ENCODE measurements at places on chromosomes 4 and X. TPM values are rescaled to one million over a fixed set of nuclear protein-coding genes. Genes with fewer than 3 reads are reported as not detected.

IRF2 gene
- total RNA-seq: 73.2 TPM

DNA sequence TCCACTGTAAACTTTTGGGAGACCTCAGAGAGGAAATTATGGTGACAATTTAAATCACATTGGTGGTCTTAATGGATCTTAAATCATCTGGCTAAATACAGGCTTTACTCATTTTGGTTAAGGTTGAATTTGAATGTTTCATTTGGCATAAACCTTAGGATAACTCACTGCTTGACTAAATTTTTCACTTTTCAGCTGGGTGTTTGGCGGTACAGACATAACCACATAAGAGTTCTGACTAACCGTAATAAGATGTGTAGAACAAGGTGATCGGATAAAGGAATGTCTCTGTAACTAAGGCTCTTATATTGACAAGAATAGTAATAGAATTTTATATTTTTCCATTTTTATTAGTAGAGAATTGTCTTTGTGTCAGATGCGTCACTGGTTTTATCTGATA lies 281.0 kb downstream of the BMPR1B start:
- no peak overlapping the region for H3K27ac ChIP-seq
- no peak for DNase-seq
- H3K36me3 ChIP-seq: no peaks in the 10 kb centered on the region
- no peaks in the 10 kb centered on the region for H3K4me1 ChIP-seq
- H3K27me3 ChIP-seq: no peaks in the 10 kb centered on the region

DNA sequence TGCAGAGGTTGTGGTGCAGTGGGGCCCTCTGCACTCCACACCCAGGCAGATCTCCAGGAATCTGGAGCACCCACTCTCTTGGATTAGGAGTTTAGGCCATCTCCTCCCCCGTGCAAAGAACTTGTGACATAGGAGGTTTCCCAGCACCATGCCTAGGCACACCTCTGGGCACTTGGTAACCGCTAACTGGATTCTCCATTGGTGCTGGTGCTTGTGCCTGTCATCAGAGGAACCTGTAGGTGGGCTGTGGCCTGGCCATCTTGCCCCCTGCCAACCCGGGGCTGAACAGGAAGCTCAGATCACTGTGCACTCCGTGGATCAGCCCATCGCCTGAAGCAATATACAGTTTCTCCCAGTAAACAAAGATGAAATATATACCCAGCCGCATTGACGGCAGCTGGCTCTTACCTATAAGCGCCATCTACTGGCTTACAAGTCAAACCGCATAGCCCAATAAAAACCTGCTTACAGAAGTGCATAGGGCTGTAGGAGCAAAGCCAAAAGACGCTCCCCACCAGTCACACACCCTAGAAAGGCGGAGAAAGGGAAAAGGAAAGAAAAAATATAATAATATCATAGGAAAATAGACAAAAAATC lies 19.1 kb upstream of the TEX13B start:
- H3K36me3 ChIP-seq: no peaks in the 10 kb centered on the region
- peaks cover 5% of the 10 kb centered on the region for H3K27me3 ChIP-seq
- no peak overlapping the region for H3K27ac ChIP-seq

DNA sequence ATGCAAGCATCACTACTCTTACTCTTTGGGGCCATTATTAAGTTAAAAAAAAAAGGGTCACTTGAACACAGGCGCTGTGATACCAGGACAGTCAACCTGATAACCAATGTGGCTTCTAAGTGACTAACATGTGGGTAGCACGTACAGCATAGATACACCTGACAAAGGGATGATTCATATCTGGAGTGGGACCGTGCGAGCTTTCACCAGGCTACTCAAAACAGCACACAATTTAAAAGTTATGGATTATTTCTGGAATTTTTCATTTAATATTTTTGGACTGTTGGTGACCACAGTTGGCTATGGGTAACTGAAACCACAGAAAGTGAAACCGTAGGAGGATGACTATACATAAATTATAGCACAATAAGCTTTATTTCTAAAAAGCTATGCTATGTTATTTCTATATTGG lies 113.8 kb upstream of the STIM2 start:
- no peak for DNase-seq
- H3K27me3 ChIP-seq: peaks cover 5% of the 10 kb centered on the region
- peaks cover 9% of the 10 kb centered on the region for H3K36me3 ChIP-seq
- no peak overlapping the region for H3K27ac ChIP-seq
- peaks cover 16% of the 10 kb centered on the region for H3K4me1 ChIP-seq

NUDT9 gene
- total RNA-seq: 13.4 TPM

- no peaks in the 10 kb centered on the region for H3K36me3 ChIP-seq
- no peaks in the 10 kb centered on the region for H3K27me3 ChIP-seq
- H3K27ac ChIP-seq: no peak overlapping the region
- no peak for DNase-seq
Observed at GRCh38 chr4:124070688-124071484, 641.6 kb downstream of the ANKRD50 start.

DNA sequence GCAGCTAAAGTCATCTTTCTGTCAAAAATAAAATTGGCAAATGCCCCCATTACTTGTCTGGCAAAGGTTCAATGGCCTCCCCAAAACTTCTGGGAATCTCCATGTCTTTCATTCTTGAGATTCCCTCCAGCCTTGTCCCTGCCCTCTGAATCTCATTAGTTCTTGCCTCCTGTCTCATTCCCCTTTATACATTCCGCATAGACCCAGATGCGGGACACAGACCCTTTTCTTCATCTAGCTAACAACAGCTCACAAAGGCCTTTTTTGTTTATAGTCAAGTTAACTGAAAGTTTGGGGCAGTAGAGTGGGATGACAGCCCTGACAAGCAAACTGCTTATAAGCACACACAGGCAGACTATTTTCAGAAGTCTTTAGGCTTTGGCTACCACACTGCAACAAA lies 306.1 kb upstream of the FAM241A start:
- no peaks in the 10 kb centered on the region for H3K4me1 ChIP-seq
- no peak overlapping the region for H3K4me3 ChIP-seq
- no peak overlapping the region for H3K27ac ChIP-seq
- H3K27me3 ChIP-seq: no peaks in the 10 kb centered on the region

DNA sequence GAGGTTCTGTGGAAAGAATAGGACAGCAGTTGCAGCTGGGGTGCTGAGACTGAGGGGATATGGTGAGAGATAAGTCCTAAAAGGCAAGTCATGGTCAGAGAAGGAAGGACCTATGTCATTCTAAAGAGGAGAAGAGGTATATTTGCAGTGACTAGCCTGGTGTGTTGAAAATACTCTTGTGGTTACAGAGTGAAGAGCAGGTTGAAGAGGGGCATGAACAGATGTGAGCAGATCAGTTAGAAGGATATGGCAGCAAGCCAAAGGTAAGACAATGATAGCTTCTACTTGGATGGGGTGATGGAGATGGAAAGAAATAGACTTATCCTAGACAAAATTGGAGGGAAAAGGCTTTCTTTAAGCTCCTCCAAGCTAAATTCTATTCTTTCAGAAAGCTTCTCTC lies 469.8 kb upstream of the CPEB2 start:
- H3K27me3 ChIP-seq: no peaks in the 10 kb centered on the region

SSX1 gene
- total RNA-seq: not detected

CD38 gene
- 110 TPM for total RNA-seq

DNA sequence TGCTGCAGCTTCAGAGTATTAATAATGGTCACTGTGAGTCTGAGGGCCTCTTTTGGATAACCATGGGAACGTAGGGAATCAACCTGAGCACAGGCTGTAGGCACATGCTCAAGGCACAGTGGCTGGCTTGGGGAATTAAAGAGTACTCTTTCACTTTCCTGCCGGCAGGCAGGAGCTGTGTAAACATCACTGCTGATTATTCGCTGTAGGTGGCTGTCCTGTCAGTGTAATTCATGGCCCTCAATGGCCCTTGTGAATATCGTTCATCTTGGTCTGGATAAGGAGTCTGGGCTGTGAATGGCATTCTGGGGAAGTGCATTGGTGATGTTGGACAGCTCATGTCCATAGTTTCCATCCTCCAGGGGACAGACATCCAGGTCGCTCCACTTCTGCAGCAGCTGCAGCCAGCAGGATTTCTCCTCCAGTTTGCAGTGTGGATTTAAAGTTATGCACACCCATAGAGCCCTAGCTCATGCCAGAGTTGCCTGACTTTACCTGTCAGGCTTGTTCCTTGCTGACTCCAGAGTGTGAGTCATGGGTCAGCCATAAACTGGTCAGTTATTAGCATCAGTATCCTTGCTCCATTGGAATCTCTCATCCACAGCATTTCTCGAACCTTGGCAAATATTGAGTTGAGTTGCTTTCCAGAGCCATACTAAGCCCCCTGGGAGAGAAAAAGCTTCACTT lies 43.0 kb downstream of the C4orf33 start:
- no peaks in the 10 kb centered on the region for H3K4me1 ChIP-seq
- DNase-seq: no peak
- H3K4me3 ChIP-seq: no peak overlapping the region
- no peak overlapping the region for H3K27ac ChIP-seq
- peaks cover 14% of the 10 kb centered on the region for H3K27me3 ChIP-seq
